Pons (tissue), 1 donor: ENCODE measurements at places on chromosomes 2 and 18.

- DNase-seq, result no peak
Observed at GRCh38 chr2:207504513-207505170, 25.1 kb upstream of the CREB1 start.

DNA sequence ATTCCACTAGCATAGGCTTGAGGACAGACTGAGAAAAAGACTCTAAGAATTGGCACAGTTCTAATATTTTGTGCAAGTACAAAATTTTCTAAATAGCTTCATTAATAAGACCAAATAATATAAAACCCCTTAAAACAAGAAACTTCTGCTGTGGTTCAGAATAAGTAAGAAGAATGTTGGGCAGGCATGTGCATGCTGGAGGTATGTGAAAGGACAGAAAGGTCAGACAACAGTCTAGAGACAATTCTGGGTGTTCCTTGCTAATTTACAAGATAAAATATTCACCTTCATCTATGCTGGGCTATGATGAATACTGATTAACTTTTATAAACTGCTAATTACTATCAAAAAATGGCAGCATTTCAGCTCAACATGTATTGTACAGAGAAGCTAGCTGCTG lies 14.9 kb downstream of the CEBPZOS start:
- DNase-seq, result no peak

GRCh38 chr18:23578067-23578701 lies 8.1 kb downstream of the NPC1 start:
- DNase-seq, result no peak

DNA sequence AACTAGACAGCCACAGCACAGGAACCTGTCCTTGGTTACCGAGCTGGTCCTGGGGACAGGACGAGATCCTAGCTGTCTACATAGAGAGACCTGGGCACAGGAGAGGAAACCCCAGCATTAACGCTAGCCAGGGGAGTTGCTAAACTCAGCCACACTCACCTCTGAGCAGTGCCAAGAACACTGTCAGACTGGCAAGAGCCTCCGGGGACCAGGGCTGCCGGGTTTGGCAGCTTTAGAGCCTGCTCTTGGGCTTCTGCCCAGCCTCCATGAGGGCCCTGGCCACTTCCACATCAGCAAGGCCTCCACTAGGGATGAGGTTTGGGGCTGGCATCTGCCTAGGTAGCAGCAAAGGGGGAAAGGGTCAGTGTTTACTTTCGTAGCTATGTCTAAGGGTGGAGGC lies 6.7 kb downstream of the TMBIM1 start:
- DNase-seq, result peak; percentile 54

- peak; percentile 80 for DNase-seq
Observed at GRCh38 chr2:86396291-86396785, 44.8 kb upstream of the KDM3A start.

GRCh38 chr2:219946529-219946928 lies 319.1 kb downstream of the SLC4A3 start:
- DNase-seq, result no peak
